ENCODE measurements at places on chromosomes 1 and 21.

DNA sequence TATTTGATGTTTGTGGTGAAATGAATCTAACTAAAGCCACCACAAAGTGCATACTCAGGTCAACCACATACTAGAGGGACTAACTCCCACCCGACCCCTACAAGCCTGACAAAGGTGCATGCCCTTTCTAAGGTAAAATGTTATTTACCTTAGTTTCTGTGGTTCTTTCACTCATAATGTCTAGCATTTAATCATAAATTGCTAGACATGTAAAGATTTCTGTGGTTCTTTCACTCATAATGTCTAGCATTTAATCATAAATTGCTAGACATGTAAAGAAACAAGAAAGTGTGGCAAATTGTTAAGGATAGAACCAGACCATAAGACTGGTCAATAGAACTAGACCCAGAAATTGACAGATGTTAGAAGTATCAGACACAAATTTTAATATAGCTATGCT, 193.0 kb upstream of the PBX1 start:
- DNase-seq: no peak

DNA sequence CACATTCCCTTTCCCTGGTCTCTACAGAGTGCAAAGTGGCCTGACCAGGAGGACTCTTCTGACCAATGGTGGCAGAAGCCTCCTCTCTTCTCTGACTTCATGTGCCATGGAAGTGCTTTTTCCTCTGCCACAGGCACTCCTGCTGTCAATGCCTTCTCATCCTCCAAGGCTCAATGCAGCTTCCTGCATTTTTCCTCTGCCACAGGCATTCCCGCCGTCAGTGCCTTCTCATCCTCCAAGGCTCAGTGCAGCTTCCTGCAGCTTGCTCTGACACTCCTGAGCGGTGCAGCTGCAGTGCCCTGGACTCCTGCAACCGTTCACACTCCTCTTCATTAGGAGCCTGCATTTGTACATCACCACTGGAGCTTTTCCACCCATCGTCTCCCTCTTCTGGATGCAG, 4.7 kb upstream of the ADARB1 start:
- no peak for DNase-seq

DNA sequence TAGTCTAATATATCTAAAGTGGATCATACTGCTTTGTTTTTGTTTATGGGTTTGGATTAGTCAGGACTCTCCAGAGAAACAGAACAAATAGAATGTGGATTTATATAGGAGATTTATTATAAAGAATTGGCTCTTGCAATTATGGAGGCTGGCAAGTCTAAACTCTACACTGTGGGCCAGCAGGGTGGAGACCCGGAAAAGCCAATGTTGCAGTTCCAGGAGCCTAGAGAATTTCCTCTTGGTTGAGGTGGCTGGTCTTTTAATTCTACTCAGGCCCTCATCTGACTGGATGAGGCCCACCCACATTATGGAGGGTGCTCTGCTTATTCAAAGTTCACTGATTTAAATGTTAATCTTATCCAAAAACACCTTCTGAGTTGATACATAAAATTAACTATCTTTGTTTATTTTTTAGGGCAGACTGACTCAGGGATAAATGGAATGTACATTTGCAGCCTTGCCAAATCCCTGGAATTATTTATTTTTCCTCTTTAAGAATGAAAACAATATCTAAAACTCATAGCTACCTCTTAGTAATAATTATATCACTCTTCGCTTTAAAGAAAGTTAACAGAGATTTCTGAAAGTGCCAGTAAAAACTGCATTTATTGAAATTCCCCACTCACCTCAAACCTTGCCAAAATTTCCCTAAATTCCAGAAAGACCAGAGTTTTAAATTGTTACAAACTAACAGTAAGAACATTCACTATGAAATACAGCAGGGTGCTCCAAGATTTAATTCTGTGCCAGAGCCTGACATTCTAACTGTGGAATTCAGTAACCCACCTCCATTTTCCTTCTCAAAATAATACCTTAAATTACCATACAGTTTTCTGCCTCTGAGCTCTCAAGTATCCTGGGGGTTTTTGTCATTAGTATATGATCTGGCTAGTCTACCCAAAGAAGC, 36.6 kb upstream of the SSX2IP start:
- no peak for DNase-seq

DNA sequence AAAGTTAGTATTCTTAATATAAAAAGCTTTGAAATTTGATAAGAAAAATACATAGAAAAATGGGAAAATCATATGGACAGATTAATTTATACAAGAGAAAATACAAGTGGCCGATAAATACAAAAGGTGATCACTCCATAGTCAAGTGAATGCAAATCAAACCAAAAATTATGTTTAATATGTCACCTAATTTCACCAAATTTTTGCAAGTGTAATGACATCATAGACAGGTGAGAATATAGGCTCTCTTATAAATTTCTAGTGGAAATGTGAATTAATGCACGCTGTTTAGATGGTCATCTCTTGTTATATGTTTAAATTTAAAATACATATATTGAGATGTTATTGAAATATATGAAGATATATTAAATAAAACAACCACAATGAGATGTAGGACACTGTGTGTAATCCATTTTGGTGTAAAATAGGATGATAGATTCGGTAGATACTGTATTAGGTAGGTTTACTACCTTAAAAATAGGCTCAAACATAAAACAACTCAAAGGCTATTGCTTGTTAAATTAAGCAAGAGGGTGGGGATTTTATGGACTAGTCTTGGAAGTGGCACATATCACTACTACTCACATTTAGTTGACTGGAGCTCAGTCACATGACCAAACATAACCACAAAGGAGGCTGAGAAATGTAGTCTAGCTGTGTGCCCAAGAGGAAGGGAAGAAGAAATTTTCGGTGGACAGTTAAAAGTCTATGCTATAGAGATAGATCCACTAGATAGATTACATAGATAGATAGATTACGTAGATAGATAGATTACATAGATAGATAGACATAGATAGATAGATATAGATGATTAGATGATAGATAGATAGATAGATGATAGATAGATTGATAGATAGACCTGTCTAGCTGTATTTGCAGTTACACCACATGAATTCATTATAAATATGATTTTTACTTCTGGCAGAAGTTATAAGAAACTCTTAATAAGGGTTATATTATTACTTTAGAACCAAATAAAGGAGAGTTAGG, 9.2 kb downstream of the INSL5 start:
- DNase-seq: no peak

- no peak for DNase-seq
Measured at GRCh38 chr1:8712413-8713231, 104.8 kb downstream of the RERE start.

GRCh38 chr1:67261680-67262079, 46.0 kb upstream of the IL12RB2 start:
- DNase-seq: peak; percentile 1

DNA sequence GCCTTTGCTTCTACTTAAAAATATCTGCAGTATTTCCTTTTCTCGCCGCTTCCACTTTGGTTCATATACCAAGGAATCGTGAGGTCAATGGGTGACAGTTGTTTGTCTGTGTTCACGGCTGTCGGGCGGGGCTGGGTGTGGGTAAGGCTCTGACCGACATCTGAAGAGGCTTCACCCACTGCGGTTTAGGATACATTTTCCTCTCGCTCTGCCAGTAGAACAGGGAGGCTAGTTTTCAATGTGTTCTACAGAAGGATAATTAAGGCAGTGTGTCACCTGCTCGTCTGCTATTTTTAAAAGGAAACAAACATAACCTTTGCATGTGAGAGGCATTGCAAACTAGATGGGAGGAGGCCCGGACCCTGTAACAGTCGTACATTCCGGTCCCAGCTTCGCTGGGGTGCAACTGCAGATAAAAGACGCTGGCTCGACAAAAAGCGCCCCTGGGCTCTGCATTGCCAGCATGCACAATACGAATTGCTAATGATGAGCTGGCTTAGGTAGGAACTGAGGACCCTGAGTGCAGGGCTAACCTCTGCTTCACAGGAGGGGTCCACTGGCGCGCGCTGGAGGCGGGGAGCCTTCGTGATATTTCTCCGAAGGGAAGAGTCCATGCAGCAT, 8.5 kb upstream of the ERG start:
- DNase-seq: no peak
